Lung (tissue), 17 donors: ENCODE measurements at places on chromosomes 4 and X. TPM values are rescaled to one million over a fixed set of nuclear protein-coding genes. Genes with fewer than 3 reads are reported as not detected.

GRCh38 chr4:53730031-53730805 lies 138.9 kb upstream of the LNX1 start:
- DNase-seq, result peak; percentile 35

DNA sequence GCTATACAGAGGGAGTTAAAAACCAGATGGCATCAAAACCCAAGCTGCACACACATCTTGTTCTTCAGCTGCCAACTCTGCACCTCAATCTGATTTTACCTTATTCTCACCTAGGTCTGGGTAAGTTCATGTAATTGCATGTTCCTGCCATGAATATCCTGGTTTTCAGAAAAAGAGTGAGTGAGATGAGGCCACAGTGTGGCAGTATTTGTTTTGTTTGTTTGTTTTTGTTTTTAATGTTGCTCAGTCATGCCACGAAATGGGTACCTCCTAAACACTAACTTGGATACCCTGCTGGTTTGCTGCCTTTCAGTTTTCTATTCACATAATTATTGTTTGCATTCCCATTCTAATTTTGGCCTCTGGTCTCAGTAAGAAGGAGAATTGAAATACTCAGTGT lies 22.5 kb downstream of the TMEM164 start:
- DNase-seq, result no peak

GRCh38 chr4:97238956-97239666 lies 904.2 kb downstream of the STPG2 start:
- no peak for DNase-seq

DNA sequence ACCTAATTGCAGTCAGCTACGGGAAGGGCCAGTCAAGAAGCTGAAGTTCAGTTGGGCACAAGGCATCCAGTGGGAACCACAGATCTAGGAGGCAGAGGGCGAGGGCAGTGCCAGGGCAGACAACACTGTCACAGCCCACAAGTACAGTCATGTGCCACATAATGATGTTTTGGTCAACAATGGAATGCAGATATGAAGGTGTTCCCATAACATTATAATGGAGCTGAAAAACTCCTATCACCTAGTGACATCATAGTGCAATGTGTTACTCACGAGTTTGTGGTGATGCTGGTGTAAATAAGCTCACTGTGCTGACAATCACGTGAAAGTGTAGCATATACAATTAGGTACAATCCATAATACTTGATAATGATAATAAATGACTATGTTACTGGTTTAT lies 4.5 kb upstream of the TMEM255A start:
- DNase-seq, result no peak

The SRP72 gene
- total RNA-seq, result 98.0 TPM

- no peak for DNase-seq
Measured at GRCh38 chr4:17623451-17624001, 9.1 kb downstream of the MED28 start.

The ATOH1 gene
- not detected for total RNA-seq
